ENCODE measurements at places on chromosomes 5 and 9.

DNA sequence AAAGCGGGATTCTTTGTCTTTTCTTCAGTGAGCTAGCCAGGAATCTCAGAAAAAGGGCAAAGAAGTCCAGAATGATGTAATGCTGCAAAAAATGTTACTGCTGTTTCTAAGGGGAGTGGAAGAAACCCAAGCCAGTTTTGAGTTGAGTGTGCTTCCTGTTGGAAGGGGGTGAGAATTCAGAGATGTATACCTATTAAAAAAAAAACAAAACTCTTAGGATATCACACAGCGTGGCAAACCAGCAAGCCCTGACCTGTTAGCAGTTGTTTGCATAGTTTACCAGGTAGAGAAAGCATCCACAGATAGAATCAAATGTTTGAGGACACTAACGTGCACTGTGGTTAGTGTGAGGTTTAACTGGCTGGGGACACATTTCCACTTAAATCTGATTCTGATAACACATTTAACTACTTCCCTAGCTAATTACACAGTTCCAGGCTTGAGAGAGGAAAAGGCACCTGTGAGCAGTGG lies 11.4 kb downstream of the BASP1 start:
- DNase-seq, result no peak

- no peak for DNase-seq
These were observed 10.4 kb upstream of the CEL start for GRCh38 chr9:133051281-133051900.

DNA sequence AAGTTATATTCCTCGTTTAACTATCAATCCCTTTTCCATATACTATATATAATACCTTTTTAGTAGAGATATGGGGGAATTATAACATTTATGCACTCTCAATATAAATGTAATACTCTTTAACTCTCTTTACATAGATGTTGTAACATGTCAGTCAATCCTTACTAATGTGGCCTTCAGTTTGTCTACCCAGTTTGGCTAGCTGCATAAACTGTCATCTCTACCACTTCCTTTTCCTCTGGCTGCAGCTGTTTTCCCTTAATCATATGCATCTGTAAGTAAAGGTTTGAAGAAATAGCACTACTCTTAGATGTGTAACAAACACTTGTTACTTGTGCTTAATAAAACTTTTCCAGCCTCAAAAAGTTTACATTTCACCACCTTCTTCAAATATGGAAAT lies 13.4 kb downstream of the ABHD17B start:
- DNase-seq, result no peak

GRCh38 chr5:75524071-75524470 lies 12.4 kb downstream of the POLK start:
- no peak for DNase-seq

GRCh38 chr9:5448461-5449435 lies 1.6 kb upstream of the CD274 start:
- no peak for DNase-seq

DNA sequence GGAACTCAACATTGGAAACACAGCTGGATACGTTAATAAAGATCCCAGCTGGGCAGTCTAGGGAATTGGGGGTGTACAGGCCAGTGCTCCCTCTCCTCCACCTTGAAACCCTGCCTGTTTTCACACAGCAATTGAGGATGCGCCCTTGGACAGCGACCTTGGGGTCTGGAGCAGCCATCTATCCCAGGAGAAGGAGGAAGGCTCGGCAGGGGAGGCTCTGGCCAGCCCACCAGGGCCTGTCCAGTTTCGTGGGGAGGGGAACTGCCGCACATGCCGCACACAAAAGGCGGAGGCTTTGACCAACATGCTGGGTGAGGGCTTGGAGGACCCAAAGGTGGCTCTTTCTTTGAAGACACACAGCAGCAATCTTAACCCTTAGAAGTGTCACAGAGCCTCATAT lies 1.4 kb downstream of the COL23A1 start:
- DNase-seq, result no peak

Data from cerebellar cortex (tissue), 1 donor.